Right ventricle myocardium inferior (tissue), 1 donor: ENCODE measurements at places on chromosomes 2 and 18. TPM values are rescaled to one million over a fixed set of nuclear protein-coding genes. Genes with fewer than 3 reads are reported as not detected.

Gene CPO
- 0.73 TPM for total RNA-seq

DNA sequence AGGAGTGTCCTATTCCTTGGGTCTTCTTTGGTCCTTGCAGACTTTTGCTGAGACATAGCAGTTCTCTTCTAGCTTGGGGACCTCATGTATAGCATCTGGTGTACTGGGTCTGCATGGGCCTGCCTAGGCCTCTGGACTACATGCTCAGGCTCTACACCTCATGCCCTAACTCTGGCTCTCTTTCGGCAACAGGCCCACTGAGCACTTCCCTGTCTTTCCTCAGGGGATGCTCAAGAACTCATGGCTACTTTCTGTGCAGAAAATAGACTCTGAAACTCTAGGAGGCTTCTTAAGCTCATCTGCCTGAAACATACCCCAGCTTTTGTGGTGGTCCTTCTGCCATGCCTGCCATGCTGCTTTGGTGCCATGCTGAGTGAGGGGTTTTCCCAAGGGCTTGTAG is 21.5 kb upstream of the CPS1 start:
- no peak for DNase-seq

Gene KIF5C
- total RNA-seq = 0.87 TPM

DNA sequence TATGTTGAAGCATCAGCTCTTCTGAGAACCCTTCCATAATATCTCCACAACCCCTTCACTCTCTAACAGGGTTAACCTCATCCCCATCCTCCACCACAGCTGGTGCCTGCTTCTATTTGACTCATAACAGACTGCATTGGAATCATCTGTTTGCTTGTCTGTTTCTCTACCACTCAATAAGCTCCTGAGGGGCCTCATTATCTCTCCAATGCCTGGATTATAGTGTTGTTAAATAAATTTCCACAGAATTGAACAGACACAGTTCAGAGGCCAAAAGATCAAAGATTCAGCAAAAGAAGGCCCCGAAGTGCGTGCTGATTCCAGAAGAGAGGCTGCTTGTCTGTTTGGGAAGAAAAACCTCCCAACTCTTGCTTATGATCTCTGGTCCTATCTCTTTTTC is 33.7 kb upstream of the FAM98A start:
- DNase-seq = no peak

Gene BOLA3
- 88.4 TPM for total RNA-seq

Gene GALM
- 15.6 TPM for total RNA-seq

DNA sequence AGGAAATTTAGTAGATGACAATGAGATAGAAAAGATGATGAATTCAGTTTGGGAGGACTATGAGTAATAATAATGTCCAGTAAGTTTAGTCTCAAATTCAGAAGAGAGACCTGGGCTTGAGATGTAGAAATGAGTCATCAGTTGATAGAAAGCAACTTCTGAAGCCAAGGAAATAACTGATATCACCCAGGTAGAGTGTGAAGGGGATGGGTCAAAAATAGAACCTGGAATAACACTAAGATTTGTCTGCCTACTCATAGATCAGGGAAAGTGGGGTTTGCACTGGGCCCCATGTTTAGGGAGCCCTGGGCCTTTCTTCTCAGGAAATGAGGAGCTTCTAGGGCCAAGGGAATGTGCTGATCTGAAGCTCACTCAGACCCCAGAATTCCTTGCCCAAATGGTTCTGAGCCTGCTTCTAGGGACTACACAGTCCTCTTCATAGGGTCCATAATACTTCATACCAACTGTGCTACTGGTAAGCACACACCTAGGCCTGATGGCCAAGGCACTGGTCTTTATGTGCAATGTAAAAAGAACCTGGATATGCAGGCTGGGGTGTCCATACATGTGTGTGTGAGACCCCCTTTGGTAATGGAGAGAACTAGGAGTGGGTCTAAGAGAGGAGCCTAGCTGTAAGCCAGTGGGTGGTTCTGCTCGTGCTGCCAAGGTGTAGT is 141.2 kb downstream of the IKZF2 start:
- no peak for DNase-seq

GRCh38 chr2:12824351-12824777 is 107.6 kb downstream of the TRIB2 start:
- no peak for DNase-seq

DNA sequence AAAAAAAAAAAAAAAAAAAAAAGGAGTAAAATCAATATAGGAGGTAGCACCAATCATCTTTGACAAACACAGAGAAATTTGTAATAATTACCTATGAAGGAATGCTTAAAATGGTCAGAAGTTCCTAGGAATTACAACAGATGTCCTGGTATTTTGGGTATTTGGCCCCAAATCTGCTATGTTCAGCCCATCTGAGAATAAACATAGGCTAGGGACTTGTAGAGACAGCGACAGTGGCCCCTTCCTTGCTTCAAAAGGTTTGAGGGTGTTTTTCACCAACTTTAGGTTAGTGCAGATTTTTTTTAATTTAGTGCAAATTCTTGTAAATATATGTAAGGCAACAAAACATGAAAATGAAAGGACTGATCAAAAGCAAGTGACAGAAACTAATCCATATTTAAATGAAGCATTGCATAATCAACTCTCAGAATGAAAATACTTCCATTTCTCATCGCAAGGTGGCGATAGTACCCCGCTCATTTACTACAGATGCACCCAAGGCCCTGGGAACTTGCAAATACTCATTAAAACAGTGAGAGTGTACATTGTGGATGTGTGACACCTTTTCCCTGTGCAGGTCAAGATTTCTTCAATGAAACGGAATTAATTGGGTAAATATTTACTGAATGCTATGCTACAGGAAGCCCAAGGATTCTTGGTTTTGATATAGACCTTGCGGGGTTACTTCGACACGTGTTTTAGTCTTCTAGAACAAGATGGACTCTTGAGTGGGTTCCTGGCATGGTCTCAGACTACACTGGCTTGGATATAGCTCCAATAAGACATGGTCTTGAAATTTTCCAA is 44.6 kb downstream of the FAM124B start:
- DNase-seq = no peak

GRCh38 chr2:70509565-70509964 is 44.1 kb downstream of the TGFA start:
- no peak for DNase-seq

DNA sequence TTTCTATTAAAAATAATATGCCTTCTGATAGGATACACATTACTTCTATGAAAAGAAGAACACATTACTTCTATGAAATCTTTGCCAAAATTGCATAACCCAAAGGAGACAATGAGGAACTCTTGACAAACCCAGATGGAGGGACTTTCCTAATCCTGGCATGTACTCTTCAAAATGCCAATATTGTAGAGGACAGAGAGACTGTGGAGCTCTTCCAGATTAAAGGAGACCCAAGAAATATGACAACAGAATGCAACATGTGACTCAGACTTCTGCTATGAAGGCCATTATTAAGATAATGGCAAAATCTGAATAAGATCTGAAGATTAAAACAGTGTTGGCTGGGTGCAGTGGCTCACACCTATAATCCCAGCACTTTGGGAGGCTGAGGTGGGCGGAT is 22.2 kb downstream of the SOWAHC start:
- no peak for DNase-seq

DNA sequence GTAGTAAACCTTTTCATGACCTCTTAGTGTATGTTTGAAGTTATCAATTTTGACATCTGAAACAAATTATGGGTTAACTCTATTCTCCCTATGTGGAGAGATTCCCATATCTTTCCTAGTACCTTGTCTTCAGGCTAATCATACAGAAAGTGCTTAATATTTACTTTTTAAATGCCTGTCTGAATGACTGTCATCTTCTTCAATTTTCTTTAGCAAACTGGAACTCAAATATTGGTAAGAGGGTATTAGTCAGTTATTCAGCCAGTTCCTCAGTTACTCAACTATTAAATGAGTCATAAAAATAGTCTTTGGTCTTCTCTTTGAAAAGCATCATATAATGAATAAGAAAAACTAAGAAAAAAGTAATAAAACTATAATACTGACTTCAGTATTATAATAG is 1038.0 kb upstream of the PIK3C3 start:
- no peak for DNase-seq

Gene C1GALT1C1L
- total RNA-seq = 0.62 TPM

DNA sequence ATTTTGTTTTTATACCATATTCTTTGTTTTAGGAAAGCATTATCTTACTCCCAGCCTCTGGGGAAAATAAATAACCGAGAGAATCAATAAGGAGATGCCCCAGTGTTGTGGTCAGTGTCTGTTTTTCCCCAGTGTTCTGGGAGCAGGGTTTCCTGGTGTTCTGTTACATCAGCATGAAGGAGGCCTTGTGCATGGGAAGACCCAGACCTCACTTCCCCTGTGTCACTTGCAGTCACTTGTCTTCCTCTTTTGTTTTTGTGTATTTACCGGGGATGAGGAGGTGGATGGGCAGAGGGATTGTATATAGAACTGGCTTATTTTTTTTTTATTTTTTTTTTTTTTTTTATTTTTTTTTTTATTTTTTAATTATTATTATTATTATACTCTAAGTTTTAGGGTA is 45.0 kb upstream of the MGAT5 start:
- no peak for DNase-seq
